ENCODE measurements at places on chromosomes 6 and 20.

GRCh38 chr6:8085053-8085511 lies 17.3 kb downstream of the EEF1E1 start:
- no peak for DNase-seq

DNA sequence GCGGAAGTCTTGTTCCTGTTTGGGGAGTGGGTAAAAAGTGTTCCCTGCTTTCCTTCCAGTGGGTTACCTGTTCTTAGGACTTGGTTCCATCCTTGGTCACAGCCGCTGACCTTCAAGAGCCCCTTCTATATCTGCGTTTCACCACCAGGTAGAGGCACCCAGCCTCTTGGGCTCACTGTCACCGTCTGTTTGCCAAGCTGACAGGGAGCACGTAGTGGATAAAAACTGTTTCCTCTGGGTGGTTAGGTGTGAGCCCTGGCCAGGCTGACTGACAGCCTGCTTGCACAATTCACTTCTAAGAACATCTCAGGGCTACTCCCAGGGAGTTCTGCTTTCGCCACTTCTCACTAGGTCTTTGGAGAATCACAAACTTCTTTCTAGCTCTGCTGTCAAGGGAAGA lies 1.8 kb upstream of the JPH2 start:
- DNase-seq: no peak

GRCh38 chr6:34745277-34746103 lies 11.8 kb upstream of the SNRPC start:
- no peak for DNase-seq

DNA sequence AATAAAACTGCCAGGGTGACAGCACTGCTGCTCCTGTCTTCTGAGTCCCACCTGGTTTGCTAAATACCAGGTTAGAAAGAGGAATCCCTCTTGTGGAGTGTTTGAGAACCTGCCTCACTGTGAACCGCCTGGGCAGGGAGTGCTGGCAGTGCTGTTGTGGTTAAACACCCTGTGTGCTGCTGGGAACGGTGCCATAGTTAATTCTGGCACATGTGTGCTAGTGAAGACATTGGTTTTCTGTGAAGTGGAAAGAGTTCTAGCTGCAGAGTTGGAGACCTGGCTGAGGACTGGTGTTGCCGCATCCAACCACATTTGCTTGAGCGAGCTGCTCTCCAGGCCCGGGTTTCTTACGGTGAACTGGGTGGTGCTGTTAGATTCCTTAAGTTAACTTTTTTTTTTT lies 72.7 kb downstream of the IGF2R start:
- peak; percentile 40 for DNase-seq

- DNase-seq: no peak
Observed at GRCh38 chr20:15774926-15775325, 798.3 kb downstream of the KIF16B start.

DNA sequence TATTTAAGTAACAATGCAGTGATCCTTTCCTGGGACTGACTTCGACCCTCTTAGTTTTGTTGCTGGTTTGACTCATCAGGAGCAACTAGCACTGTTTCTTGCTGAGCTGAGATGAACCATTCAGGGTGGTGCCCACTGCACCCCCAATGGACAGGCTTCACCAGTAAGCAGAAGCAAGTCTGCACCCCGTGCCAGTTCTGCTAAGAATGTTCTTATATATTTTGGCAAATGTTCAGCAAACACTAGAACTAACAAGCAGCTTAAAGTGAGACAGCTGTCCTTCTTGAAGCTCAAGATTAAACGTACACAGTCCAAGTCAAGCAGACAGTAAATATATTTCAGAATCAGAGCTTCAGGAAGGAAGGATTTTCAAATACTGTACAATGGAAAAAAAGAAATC lies 561.3 kb upstream of the CDH4 start:
- DNase-seq: no peak

- no peak for DNase-seq
Observed at GRCh38 chr6:150535818-150536220, 63.9 kb upstream of the PLEKHG1 start.

DNA sequence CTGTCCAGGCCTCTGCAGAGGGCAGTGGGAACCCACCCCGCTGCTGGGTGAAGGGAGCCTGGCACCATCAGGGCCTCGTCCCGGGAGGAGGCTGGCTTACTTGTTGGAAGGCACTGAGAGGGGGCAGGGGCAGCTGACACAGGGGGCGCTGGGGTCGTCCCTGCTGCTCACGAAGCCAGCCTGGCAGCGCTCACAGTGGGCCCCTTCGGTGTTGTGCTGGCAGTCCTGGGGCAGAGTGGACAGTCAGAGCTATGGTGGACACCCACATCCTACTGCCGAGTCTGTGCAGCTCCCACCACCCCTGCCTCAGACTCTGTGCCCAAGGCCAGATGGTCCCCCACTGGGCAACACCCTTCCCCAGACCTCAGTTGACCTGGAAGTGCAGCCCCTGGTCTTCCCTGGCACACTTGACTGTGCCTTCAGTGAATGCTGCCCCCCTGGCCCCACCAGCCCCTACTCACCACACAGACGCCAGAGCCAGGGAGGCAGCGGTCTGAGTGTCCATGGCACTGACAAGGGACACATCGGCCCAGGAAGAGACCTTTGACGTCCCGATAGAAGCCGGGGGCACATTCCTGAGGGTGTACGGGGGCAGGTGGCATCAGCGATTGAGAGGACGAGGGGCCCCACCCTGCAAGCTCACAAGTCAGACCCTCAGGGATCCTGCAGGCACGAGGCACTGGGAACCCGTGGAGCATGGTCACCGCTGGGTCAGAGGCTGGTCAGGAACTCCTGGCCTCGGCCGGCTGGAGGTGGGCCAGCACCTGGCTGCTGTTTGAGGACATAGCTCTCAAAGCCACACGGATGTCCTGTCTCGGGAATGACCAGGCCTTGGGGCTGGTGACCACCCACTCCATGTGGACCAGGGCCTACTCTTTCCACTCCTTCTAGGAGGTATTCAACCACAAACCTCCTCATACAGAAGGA lies 21.4 kb downstream of the ADRM1 start:
- no peak for DNase-seq

DNA sequence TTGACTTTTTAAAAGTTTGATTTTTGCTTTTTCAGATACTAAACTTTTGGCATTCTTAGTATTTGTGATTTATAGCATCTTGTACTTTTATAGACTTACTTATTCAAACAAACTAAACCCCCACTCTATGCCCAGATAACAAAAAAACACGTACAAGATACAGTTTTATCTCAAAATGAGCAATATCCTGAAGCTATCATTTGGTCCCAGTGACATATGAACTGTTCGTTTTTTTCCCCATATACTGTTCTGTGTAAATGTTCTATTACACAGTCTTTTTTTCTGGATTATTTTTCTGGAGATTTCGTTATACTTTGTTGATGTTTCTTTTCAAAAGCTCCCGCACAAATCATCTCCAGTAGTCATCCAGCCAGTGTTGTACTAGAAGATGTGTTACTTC lies 27.3 kb upstream of the SERINC3 start:
- no peak for DNase-seq

- no peak for DNase-seq
Observed at GRCh38 chr6:22413681-22414311, 117.0 kb upstream of the PRL start.

- no peak for DNase-seq
Observed at GRCh38 chr6:77143659-77144447, 319.4 kb downstream of the HTR1B start.

DNA sequence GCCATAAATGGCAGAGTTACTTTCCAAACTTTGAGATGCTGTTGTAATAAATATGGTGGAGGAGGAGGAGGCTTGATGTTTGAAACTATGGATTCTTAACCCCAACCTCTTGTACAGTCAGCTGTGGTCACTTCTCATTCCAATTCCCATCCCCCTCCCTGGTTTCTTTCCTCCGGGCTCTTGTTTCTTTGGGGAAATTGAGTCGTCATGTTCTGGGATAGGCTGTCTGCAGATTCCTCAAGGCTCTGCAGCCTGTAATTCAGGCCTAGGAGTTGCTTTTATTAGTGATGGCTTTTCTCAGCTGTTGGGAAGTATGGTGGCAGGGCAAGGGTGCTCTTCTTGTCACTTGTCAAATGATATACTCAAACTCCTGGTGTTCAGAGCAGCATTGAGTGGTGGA lies 2.6 kb downstream of the PTK7 start:
- no peak for DNase-seq

Measured in NCI-H1092 (cell line).